ENCODE measurements at places on chromosomes 1 and 21. TPM values are rescaled to one million over a fixed set of nuclear protein-coding genes. Genes with fewer than 3 reads are reported as not detected.

The TENT5C gene
- 30.2 TPM for total RNA-seq

The SPRR4 gene
- total RNA-seq: not detected

DNA sequence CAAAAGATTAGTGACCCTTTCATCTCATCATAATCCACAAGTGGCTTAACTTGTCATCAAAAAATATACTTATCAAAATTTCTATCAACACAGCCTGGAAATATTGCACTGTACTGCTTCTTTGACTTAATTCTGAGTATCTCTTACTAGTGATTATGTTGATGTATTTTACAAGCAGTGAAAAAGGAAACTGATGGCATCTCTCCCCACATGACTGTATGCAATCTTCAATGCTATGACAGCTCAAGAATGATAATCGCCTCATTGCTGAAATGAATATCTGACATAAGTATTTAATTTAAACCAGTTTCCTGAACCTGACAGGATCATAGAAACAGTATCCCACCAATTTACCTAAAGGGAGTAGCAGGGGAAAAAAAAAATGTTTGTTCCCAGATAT, 79.5 kb downstream of the DPYD start:
- H3K27ac ChIP-seq: no peak overlapping the region
- H3K4me3 ChIP-seq: no peak overlapping the region
- peaks cover 3% of the 10 kb centered on the region for H3K36me3 ChIP-seq

DNA sequence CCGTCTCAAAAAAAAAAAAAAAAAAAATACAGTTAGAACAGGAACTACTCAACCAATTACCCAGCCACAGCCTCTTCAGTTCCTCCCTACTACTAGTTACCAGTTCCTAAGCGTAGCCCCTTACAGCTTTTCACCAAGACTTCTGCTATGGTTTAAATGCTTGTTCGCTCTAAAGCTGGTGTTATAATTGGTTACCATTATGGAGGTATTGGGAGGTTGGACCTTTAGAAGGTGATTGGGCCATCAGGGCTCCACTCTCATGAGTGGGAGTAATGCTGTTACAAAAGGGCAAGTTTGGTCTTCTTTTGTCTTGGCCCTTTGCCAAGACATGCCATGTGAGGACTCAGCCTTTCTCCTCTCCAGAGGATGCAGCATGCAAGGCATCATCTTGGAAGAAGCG, 3.0 kb upstream of the SMPDL3B start:
- H3K4me3 ChIP-seq: no peak overlapping the region
- no peak for ATAC-seq
- peaks cover 13% of the 10 kb centered on the region for H3K27me3 ChIP-seq
- H3K4me1 ChIP-seq: peaks cover 4% of the 10 kb centered on the region
- H3K36me3 ChIP-seq: no peaks in the 10 kb centered on the region
- no peak overlapping the region for H3K27ac ChIP-seq

DNA sequence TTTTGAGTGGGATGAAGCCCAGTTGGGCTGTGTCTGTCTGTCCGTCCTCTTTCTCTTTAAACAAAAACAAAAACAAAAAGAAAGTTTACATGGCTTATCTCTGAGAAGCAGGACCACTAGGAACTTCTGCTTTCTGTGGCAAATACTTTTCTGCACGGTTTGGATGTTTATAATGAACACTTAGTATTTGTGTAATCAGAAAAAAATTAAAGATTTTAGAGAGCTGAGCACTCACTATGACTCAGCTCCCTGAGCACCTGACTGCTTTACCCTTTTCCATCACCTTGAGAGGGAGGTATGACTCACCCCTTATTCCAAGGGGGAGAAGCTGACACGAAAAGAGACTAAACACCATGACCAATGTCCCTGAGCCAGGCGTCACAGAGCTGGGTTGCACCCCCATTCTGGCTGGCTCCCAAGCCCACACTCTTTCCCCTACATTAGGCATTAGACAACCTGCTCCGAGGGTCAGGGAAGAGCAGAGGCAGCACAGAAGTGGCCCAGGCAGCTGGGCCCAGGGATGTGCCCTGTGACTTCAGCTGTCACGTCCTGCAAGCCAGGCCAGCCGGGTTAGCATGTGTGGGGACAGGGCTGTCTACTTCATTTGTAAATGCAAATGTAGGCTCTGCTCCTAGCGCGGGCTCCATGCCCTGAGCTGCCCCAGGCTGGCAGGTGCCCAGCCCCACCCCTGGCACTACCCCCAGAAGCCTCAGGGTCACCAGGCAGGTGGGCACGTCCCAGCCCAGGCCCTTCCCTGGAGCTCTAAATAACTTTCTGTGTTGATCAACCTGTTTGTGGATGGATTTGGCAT, 30.4 kb downstream of the RAP1GAP start:
- H3K27me3 ChIP-seq: peaks cover 10% of the 10 kb centered on the region
- H3K27ac ChIP-seq: no peak overlapping the region
- H3K4me1 ChIP-seq: peaks cover 9% of the 10 kb centered on the region

DNA sequence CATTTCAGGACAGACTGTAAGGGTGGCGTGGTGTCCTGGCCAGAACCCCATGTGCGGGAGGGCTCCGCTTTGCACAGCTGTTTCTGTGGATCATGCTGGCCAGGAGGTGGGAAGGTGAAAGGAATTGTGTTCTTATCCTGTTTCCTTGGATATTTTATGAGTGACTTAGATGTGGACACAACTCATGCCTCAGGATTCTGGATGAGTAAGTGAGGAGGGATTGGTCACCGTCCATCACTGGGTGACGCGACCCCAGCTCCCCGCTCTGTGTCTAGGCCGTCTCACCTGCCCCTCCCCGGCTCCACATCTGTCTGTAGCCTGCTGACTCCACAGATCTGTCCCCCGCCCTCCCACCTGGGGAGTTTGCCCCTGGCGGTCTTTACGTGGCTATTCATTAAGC, 48.8 kb downstream of the PIK3CD start:
- peaks cover 33% of the 10 kb centered on the region for H3K4me1 ChIP-seq
- H3K4me3 ChIP-seq: no peak overlapping the region
- no peaks in the 10 kb centered on the region for H3K27me3 ChIP-seq
- peak overlapping the region; percentile 71 for H3K27ac ChIP-seq
- peaks cover 77% of the 10 kb centered on the region for H3K36me3 ChIP-seq

DNA sequence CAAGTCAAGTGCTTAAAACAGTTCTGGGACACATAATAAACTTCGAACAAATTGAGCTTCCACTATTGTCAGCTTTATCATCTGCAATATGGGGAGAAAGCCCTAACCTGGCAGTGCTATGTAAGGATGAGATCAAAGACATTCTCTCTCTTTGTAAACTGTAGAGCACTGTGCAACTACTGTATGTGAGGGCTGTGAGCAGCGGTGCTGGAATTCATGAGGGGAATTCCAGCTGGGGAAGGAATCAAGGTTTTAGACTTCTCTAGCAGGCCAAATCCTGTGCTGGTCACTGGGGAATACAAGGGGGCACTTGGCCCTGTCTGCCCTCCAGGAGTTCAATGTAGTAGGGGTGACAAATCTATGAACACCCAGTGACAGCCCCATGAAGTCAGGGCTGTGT, 9.3 kb downstream of the FAM151A start:
- H3K36me3 ChIP-seq: no peaks in the 10 kb centered on the region
- no peak overlapping the region for H3K27ac ChIP-seq
- no peak overlapping the region for H3K4me3 ChIP-seq
- H3K27me3 ChIP-seq: peaks cover 5% of the 10 kb centered on the region
- H3K4me1 ChIP-seq: no peaks in the 10 kb centered on the region

- no peak overlapping the region for H3K27ac ChIP-seq
- H3K4me3 ChIP-seq: no peak overlapping the region
- no peak for ATAC-seq
- no peaks in the 10 kb centered on the region for H3K27me3 ChIP-seq
- H3K4me1 ChIP-seq: no peaks in the 10 kb centered on the region
These were observed 43.1 kb downstream of the ZNF281 start for GRCh38 chr1:200366577-200367253.

GRCh38 chr1:29641921-29642320, 405.6 kb downstream of the PTPRU start:
- no peak for ATAC-seq
- H3K27ac ChIP-seq: no peak overlapping the region
- no peak overlapping the region for H3K4me3 ChIP-seq
- peaks cover 9% of the 10 kb centered on the region for H3K27me3 ChIP-seq
- H3K4me1 ChIP-seq: no peaks in the 10 kb centered on the region
- H3K36me3 ChIP-seq: no peaks in the 10 kb centered on the region

- no peaks in the 10 kb centered on the region for H3K4me1 ChIP-seq
- no peak for ATAC-seq
- peaks cover 44% of the 10 kb centered on the region for H3K27me3 ChIP-seq
These were observed 186.2 kb downstream of the C1orf94 start for GRCh38 chr1:34362949-34363348.

- no peak overlapping the region for H3K4me3 ChIP-seq
- ATAC-seq: no peak
- H3K27me3 ChIP-seq: no peaks in the 10 kb centered on the region
- no peaks in the 10 kb centered on the region for H3K36me3 ChIP-seq
- no peak overlapping the region for H3K27ac ChIP-seq
These were observed 17.4 kb upstream of the GPR153 start for GRCh38 chr1:6278263-6278662.

Measured in activated T-helper 17 cell treated with anti-CD3 and anti-CD28 coated beads, Interleukin-2, amount 50 U/mL, for 72 hours (primary cell).